HFFc6 (cell line): ENCODE measurements at places on chromosomes 2 and 18.

- no peak for DNase-seq
Measured at GRCh38 chr2:222762342-222762741, 90.9 kb downstream of the MOGAT1 start.

GRCh38 chr18:65988386-65988785, 237.6 kb downstream of the CDH7 start:
- no peak for DNase-seq

DNA sequence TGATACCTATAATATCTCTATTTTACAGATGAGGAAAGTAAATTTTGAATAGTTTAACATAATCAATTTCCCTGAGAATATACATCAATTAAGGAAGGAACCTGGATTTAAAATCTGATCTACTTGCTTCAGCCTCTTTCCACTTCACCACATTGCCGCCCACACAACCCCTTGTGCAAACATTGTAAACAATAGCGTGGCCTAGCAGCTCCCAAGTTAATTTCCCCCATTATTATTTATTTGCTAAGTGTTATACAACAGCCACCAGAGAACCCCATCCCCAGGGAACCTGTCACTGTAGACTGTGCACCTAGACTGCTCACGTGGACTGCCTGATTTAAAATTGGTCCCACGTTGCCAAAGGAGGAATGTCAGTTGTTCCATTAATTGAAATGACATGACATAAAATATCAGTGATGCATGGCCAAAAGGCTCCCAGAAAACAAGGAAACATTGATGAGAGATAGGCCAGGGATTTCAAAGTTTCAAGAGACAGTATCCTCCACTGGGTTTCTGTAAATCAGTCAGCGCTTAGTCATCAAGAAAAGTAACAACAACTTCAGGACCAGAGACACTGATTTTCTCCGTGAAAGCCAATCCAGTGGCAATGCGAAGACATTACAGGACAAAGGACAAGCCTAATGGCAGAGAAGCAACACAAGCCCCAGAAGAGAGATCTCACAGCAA, 41.3 kb downstream of the SCG2 start:
- DNase-seq, result peak; percentile 33

DNA sequence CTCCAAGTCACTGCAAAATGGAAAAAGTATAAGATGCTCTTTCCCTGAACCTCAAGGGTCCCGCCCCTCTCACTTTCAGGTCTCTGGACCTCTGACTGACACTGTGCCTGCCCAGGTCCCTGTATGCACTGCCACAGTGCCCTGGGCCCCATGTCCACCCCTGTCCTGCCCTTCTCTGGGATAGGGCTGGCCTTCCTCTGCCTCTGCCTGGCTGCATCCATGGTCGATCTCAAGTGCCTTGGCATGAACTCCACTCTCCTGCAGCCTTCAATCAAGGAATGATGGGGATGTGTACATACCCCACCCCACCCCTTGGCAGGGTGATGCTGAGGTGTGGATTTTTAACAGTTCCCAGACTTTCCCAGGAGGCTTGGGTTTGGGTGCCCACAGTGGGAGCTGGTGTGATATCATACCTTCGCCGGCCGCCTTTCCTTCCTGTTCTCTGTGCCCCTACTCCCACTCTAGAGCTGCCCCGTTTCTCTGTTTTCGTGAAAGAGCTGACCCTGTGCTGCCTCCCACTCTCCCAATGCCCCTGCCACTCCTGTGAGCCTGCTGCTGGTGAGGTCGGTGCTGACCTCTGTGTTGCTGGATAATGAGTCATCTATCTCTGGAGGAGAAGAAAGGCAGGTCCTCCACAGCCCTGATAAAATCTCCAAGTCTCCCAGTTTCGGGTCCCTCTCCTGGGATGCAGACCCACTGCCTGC, 18.9 kb downstream of the PTPN18 start:
- peak; percentile 46 for DNase-seq

- no peak for DNase-seq
Measured at GRCh38 chr2:237643066-237643465, 15.7 kb downstream of the LRRFIP1 start.

DNA sequence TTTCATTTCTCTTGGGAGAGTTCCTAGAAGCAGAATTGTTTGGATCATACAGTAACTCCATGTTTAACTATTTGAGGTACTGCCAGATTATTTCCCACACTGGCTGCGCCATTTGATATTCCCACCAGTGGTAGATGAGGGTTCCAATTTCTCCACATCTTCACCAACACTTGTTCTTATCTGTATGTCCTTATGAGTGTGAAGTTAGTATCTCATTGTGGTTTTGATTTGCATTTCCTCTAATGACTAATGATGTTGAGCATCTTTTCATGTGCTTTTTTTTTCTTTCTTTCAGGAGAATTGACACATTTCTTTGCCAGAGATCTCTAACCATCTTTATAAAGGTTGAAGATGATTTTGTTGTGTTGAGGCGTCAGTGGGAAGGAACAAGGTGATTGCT, 4.1 kb upstream of the MGAT5 start:
- no peak for DNase-seq

- DNase-seq, result no peak
Measured at GRCh38 chr18:70322928-70323327, 34.1 kb downstream of the SOCS6 start.

DNA sequence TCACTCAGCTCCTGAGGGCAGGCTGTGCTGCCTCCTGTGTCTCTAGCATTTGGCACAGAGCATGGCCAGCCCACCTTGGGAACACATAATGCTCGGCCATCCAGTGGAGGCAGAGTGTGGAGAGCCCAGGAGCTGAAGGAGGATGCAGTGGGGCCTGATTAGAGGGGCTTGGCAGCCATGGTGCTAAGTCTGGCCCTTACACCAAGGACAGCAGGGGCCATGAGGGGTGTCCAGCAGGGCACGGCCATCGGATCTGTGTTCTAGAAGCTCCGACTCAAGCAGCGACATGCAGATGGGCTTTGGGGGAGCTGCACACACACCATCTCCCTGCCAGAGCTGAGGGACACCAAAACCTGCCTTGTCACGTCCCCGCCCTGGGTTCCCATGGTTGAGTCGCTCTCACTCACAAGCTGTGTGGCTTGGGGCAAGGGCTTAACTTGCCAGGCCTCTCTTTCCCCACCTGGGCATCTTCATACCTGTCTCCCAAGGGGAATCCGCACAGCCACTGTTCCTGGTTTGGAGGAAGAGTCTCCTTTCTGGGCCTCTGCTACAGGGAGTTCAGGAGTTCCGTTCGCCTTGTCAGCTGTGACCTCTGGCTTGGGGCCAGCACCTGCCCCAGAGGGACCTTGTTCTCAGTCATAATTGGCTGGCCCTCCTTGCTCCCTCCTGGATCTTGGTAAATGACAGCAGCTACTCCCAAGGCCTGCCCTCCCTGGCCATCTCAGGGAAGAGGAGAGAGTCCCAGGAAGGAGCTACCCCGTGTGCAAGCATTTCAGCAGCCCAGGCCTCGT, 1.3 kb upstream of the TOGARAM2 start:
- DNase-seq, result no peak

DNA sequence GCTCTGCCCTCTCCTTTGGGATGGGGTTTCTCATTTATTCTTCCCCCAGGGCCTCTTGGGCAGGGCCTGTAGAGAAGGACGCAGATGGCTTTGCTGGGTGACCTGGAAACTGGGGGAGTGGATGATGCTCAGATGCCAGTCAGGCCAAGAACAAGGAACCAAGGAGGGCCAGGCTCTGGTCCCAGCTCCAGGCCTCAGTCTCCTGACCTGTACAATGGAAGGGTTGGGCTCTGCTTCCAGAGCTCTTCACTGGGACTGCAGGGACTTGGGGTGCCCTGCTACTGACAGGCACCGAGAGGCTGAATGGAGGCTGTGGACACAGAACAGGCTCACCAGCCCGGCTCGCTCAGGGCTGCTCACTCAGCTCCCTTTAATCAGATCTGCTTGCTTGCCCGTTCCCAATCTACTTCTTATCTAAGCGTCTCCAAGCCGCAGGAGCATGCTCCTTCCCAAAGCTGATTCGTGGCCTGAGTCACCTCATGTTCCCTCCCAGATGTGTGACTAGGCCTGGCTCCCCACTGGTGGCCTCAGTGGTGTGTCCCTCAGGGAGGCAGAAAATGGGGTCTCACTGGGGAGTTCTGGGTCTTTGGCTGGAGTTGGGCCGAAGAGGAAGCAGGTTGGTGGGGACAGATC, 82.6 kb upstream of the ODC1 start:
- DNase-seq, result no peak

DNA sequence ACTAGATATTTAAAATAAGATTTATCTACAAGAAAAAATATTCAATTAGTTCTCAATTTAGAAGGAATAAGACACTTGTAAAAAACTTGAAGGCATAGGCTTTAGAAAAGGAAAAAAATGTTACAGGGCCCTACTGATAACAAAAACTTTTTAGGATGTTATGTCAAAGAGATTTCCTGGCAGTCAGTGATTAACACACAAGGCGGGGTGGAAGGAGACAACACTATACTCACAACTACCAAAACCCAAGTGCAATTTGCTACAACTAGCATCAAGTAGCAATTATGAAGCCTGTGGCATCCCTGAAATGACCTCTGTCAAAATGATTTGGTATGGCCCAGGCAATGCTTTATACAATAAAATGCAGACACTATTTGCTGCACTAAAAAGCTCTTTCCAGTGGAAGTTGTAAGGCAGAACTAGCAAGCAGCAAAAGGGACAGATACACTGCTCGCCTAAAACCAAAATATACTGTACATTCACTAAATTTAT, 15.3 kb downstream of the STRN start:
- DNase-seq, result no peak

DNA sequence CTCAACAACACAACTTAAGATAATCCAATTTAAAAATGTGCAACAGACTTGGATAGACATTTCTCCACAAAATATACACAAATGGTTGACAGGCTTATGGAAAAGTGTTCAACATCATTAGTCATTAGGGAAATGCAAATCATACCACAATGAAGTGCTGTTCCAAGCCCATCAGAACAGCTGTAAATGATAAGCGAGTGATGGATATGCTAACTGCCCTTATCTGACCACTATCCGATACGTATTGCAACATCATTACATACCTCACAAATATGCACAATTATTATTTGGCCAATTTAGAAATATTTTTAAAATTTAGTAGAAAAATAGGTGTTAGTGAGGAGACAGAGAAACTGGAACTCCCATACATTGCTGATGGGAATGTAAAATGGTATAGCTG, 62.2 kb downstream of the PPP4R1 start:
- DNase-seq, result no peak

- DNase-seq, result peak; percentile 31
Measured at GRCh38 chr18:73684647-73685046, 463.0 kb downstream of the FBXO15 start.

DNA sequence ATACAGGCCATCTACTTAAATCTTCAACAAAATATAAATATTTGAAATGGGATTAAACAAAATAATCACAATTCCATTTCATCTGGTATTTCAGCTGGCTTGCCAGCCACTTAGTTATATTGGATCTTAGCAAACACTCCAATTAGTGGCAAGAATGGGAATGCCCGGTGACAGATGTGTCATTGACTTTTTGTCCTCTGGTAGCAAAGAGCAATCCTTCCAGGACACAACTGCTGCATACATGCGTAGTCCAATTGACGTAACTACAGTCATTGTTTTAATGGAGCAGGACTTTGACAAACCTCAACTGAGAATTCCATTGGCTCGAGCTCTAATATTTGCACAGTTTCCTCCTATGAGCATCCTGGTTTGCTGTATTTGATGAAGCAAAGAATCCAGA, 69.9 kb downstream of the RNF152 start:
- no peak for DNase-seq

GRCh38 chr18:54716586-54716985, 111.7 kb upstream of the RAB27B start:
- no peak for DNase-seq

- no peak for DNase-seq
Measured at GRCh38 chr2:164568317-164568716, 53.0 kb downstream of the GRB14 start.

DNA sequence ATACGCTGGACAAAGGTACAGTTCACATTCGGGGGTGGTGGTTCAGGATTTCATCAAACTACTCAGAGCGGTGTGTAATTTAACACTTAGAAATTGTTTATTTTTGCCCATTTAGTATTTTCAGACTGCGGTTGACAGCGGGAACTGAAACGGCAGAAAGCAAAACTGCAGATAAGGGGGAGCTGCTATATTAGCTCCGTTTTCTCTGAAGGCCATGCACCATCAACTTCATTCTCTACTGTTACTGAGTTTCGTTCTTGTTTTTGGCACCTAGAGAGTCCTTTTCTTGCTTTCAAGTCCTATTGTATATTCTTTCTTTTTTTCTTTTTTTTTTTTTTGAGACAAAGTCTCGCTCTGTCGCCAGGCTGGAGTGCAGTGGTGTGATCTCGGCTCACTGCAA, 121.5 kb upstream of the SP3 start:
- DNase-seq, result no peak

DNA sequence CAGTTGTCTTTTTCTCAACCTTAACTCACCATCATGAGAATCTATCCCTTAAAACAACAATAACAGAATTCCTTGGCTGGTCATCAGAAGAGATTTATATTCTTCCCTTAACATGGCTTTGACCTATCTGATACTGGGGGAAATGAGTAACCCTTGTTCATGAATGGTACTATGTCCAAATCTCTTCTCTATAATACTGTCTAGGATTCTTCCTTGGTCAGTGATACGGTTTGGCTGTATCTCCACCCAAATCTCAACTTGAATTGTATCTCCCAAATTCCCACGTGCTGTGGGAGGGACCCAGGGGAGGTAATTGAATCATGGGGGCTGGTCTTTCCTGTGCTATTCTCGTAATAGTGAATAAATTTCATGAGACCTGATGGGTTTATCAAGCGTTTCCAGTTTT, 282.0 kb upstream of the SIX2 start:
- no peak for DNase-seq

DNA sequence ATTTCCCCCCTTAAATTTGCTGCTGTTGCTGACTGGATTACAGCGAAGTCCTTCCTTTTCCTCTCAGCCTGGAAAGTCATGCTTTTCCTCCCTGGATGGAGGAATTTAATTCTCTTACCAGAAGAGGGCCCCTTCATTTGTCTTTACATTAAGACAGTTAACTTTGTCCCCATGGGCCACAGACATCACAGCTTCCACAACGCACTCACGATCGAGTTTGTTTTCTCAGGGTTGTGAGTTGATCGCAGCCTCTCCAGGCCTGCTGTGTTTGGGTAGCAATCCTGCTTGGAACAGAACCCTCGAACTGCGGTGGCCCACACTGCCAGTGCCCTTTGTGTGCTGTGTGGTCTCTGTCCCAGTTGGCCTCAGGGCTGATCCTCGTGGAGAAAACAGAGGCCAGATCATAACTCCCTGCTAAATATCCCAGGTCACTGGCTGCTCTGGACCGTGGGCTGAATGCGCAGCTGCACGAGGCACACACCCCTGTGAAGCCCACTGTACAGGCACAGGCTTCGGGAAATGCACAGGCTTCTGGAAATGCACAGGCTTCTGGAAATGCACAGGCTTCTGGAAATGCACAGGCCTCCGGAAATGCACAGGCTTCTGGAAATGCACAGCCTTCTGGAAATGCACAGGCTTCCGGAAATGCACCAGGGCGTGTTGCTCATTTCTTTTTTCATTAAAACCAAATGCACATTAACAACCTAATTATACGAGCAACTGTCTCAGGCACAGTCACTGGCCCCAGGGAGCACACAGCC, 2.2 kb upstream of the PDIA6 start:
- no peak for DNase-seq

DNA sequence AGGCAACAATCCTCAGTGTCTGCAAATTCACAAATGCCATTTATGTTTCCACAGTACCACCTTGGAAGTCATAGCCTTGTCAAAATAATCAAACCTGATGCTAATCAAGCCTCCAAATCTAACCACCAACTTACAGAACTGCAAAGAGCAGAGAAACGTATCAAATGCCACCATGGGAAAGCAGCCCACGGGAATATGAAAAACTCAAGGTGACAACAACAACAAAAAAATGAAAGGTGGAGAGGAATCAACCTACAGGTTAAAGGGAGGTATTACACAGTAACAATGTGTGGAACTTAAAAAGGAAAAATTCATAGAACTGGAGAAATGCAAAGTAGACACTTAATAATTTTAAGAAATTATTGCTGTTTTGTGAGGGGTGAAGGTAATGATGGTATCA, 46.7 kb downstream of the CD226 start:
- no peak for DNase-seq
